ENCODE measurements at places on chromosomes 6 and 20. TPM values are rescaled to one million over a fixed set of nuclear protein-coding genes. Genes with fewer than 3 reads are reported as not detected.

Gene ACTL10
- not detected for total RNA-seq

Gene CLVS2
- 0.15 TPM for total RNA-seq

Gene THEMIS
- not detected for total RNA-seq

Gene KPNA5
- 1.9 TPM for total RNA-seq

Gene NNAT
- total RNA-seq: not detected

Gene WFDC2
- total RNA-seq: not detected

Gene PTCHD4
- total RNA-seq: not detected
